ENCODE measurements at places on chromosomes 3 and 15. TPM values are rescaled to one million over a fixed set of nuclear protein-coding genes. Genes with fewer than 3 reads are reported as not detected.

GRCh38 chr3:158739078-158739477 lies 6.8 kb upstream of the RARRES1 start:
- no peak for DNase-seq

- DNase-seq, result no peak
Measured at GRCh38 chr3:157073810-157074209, 86.1 kb downstream of the CCNL1 start.

DNA sequence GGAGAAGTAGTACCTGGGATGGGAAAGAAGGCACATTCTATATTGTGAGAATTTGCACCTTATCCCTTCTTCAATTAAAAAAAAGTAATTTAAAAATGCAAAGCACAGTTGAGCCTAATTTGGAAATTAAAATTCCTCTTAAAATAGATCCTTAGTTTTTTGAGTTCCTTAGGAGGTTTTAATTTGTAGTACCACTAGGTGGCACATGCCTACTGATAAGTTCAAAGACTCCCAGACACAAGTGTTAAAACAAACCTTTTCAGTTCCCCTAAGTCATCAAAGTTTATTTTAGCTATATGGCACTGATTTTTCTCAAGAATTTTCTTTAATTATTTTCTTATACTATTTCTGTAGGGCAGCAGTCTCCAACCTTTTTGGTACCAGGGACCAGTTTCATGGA lies 127.6 kb upstream of the AZI2 start:
- DNase-seq, result peak; percentile 71

DNA sequence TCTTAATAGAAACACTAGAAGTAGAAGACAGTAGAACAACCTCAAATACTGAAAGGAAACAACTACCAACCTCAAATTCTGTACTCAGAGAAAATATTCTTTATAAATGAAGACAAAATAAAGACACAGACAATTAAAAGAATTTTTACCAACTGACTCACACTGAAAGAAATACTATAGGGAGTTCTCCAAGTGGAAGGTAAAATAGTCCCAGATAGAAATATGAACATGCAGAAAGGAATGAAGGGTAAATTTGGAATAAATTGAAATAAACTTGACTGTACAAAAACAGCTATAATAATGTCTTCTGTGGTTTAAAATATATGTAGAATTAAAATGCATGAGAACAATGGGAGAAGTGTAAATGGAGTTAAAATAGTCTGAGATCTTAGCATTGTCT lies 36.7 kb upstream of the CCDC174 start:
- DNase-seq, result no peak

The SLC7A14 gene
- total RNA-seq, result 0.08 TPM

The CACNA2D2 gene
- 0.87 TPM for total RNA-seq

The OCA2 gene
- total RNA-seq, result 22.6 TPM

The LHFPL4 gene
- not detected for total RNA-seq

The LTK gene
- total RNA-seq, result 0.83 TPM
